ENCODE measurements at places on chromosomes 12 and 14. TPM values are rescaled to one million over a fixed set of nuclear protein-coding genes. Genes with fewer than 3 reads are reported as not detected.

DNA sequence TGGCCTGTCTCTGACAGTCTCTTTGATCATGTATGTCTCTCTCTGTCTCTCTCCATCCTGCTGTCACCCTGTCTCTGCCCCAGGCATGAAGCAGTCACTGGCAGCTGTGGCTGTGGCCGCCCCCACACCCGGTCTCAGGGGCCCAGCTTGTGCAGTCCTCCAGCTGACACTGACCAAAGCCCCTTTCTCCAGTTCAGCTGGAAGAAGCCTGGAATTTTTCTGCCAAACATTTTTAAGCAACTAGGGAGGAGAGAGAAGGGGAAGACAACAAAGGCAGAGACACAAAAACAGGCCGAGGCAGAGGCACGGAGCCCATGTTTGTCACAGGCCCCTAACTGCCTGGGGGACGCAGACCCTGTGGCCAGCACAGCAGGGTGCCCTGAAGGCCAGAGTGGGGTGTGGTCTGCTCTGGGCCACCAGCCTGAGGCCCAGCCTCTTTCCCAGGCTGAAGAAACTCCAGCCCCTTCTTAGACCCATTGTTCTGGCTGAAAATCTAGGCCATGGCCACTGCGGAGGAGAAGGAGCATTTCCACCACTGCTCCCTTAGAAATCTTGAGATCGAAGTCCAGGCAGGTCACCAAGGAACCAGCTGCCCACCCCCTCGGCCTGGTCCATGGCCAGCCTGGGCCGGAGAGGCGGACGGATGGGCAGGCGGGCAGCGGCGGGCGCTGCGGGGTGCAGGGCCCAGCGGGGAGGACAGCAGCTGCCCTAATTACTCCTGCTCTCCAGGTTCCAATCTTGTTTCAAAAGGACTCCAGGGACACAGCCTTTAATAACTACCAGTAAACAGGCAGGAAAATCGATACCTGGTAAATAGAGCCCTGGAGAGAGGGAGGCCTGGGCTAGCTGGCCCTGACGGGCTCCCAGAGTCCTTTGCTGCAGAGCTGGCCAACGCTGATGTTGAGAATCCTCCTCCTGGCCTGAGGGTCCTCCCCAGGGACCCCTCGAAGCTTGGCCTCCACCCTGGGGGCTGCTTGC lies 14.9 kb downstream of the DTX1 start:
- peak; percentile 41 for DNase-seq

- no peak for DNase-seq
These were observed 148.0 kb upstream of the FOXN3 start for GRCh38 chr14:89564989-89565388.

- DNase-seq, result no peak
These were observed 117.2 kb upstream of the CCND2 start for GRCh38 chr12:4156317-4156716.

The OAS1 gene
- 27.9 TPM for total RNA-seq

The TBX3 gene
- total RNA-seq, result 12.0 TPM

The ITGB7 gene
- total RNA-seq, result 5.8 TPM

The VSX2 gene
- total RNA-seq, result not detected

Measured in mucosa of gallbladder (tissue), 1 donor.